ENCODE measurements at places on chromosomes 1 and 21. TPM values are rescaled to one million over a fixed set of nuclear protein-coding genes. Genes with fewer than 3 reads are reported as not detected.

The CNR2 gene
- polyA plus RNA-seq, result 0.57 TPM

The CA6 gene
- 17.1 TPM for polyA plus RNA-seq

DNA sequence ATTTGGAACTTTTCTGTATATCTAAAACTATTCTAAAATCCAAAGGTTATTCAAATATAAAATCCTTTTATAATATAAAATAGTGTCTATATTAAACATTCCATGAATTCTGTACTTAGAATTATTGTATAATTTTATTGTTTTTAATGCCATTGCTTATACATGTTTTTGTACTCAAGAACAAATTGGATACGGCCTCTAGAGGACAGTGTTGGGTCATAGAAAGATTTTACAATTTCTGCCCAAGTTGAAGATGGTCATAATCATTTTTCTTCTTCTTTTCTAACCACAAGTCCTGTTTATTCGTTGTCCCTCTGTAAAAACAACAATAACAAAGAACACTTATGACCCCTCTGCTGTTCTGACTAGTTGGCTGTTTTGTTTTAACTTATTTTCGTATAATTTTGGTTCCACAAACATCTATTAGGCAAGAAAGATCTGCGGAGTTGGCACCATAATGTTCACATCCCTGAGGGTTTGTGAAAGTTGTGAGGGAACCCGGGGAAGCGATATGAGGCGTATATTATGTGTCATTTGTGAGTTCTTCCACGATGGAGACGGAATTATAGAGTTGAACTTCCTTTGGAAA lies 75.7 kb upstream of the KIF26B start:
- DNase-seq, result no peak

DNA sequence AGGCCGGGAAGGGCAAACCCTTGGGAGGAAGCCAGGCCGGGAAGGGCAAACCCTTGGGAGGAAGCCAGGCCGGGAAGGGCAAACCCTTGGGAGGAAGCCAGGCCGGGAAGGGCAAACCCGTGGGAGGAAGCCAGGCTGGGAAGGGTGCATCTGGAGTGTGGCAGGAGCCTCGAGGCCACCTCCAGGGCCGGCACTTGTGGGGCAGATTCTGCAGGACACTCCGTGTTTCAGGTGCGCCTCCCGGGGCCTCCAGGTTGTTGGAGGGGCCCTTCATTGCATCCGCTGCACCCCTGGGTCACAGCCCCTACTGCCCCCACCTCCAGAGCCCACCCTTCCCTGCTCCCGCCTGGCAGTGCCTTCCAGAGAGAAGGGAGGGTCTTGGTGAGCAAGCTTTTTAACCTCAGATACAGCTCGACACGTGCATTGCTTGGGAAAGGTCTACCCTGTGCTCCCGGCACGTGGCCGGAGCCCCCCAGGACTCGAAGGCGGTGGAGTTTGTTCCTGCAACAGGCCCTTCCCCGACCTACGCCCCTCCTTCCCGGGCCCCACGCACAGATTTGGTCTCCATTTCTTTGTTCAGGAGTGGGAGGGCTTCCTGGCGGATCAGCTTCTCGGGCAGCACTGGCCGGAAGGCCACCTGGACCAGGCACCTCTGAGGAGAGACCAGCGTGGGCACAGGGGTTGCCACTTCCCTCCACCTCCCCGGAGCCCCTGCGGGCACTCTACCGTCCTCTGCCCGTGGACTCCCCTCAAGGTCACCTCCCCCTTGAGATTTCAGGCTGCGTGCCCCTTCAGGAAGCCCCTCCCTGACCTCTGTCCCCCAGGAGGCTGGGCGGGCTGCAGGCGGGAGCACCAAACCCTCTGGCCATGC lies 9.4 kb upstream of the TMEM52 start:
- DNase-seq, result no peak

DNA sequence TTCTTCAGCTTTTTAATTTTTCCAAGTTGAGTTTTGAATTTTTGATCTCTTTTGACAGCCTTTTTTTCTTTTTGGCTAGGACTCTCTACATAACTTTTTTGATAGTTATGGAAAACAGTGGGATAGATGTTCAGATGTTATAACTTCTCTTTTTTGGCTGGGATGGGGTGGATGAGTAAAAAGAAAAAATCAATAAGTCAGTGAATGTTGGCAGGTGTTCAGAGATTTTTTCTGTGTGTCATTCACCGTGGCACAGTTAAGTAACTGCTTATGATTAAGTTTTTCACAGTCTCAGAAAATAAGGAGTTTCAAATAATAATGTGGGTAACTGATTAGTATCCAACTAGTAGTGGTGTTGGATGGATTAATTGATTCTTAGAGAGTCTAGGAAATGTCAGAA lies 24.0 kb downstream of the HS2ST1 start:
- no peak for DNase-seq

DNA sequence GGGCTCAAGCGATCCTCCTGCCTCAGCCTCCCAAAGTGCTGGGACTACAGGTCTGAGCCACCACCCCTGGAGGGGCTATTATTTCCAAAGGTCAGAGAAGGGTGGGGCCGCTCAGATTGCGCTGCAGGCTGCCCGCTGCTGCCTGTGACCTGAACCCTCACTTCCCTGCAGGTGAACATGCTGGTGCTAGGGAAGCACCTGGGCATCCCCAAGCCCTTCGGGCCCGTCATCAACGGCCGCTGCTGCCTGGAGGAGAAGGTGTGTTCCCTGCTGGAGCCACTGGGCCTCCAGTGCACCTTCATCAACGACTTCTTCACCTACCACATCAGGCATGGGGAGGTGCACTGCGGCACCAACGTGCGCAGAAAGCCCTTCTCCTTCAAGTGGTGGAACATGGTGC lies 8.6 kb upstream of the PADI6 start:
- no peak for DNase-seq

GRCh38 chr1:209674957-209675564 lies at the start of gene G0S2:
Gene G0S2, plus strand, starts transcription at chr1:209675412. Its CDS starts 273 bp downstream, at chr1:209675685.
- DNase-seq, result peak; percentile 11

Data from naive thymus-derived CD8-positive, alpha-beta T cell (primary cell).